ENCODE measurements at places on chromosomes 5 and 9. TPM values are rescaled to one million over a fixed set of nuclear protein-coding genes. Genes with fewer than 3 reads are reported as not detected.
A peak's percentile ranks its signal among the peaks of the same experiment; 100 is the strongest.

GRCh38 chr9:93656426-93657239 is 80.2 kb downstream of the PHF2 start:
- no peak overlapping the region for H3K27ac ChIP-seq
- no peaks in the 10 kb centered on the region for H3K36me3 ChIP-seq
- DNase-seq, result peak; percentile 23
- H3K4me3 ChIP-seq, result no peak overlapping the region
- no peaks in the 10 kb centered on the region for H3K27me3 ChIP-seq
- H3K4me1 ChIP-seq, result no peaks in the 10 kb centered on the region

GRCh38 chr9:108272349-108272899 is 583.4 kb downstream of the ACTL7B start:
- peak; percentile 36 for DNase-seq
- H3K4me3 ChIP-seq, result no peak overlapping the region
- H3K36me3 ChIP-seq, result no peaks in the 10 kb centered on the region
- peaks cover 2% of the 10 kb centered on the region for H3K4me1 ChIP-seq
- H3K27ac ChIP-seq, result peak overlapping the region; percentile 56
- no peaks in the 10 kb centered on the region for H3K27me3 ChIP-seq

DNA sequence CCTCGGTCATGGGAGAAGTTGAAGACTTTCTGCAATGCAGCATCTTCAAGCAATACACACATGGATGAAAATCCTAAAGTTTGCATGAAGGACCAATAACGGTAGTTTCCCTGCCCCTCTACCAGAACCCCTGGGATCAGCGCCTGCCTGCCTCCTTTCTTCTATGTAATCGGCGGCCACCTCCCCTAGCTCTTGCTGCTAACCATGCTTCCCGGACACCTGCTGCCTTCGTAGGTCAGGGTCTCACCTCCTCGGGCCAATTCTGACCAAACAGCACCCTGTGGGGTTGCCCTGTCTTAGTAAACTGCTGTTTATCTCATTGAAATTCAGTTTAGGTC is 388 bp upstream of the MED10 start:
- no peak overlapping the region for H3K27ac ChIP-seq
- no peaks in the 10 kb centered on the region for H3K36me3 ChIP-seq
- H3K4me1 ChIP-seq, result peaks cover 5% of the 10 kb centered on the region
- no peak for DNase-seq
- H3K27me3 ChIP-seq, result no peaks in the 10 kb centered on the region
- H3K4me3 ChIP-seq, result peak overlapping the region; percentile 68

The SLC25A48 gene
- not detected for total RNA-seq

The FAXDC2 gene
- total RNA-seq, result 20.9 TPM

DNA sequence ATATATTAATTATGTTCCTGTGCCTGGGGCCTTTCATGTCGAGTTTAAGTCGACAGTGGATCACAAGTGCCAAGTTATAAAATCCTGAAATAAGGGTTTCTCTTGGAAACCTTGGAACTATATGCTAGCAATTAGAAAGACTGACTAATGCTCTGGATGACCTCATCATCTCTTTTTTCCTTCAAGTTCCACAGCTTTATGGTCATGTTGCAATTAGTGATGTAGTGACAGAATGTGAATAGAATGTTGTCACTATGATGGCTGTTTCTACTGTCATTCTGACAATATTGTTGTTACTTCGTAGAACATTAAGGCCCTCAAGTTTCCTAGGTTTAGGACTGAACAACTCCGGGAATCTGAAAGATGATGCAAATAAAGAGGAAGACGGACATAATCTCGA is 368.0 kb upstream of the SEMA6A start:
- no peak for DNase-seq
- H3K4me3 ChIP-seq, result no peak overlapping the region
- no peaks in the 10 kb centered on the region for H3K36me3 ChIP-seq

DNA sequence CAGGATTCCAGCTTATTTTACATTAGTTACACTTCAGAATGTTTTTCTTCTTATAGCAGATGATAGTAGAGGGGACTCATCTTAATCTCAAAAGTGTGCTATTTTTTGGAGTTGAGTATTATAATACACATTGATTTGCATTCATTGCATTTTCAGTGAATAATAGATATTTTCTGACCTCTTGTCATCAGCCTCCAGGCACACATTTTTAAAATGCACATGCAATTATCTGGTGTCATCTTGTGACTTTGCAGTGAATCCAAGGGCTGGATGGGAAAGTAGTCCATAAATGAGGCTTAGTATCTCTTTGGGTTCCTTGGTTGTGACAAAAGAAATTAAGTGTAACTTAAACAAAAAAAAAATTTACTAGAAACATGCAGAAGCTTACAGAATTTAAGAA is 28.1 kb upstream of the POU4F3 start:
- DNase-seq, result no peak
- no peak overlapping the region for H3K27ac ChIP-seq
- H3K4me3 ChIP-seq, result no peak overlapping the region

GRCh38 chr9:111961575-111961974 is 65.0 kb downstream of the UGCG start:
- no peak overlapping the region for H3K4me3 ChIP-seq
- H3K36me3 ChIP-seq, result no peaks in the 10 kb centered on the region
- no peak for DNase-seq

- no peak for DNase-seq
- H3K4me3 ChIP-seq, result no peak overlapping the region
- H3K27ac ChIP-seq, result no peak overlapping the region
- H3K4me1 ChIP-seq, result no peaks in the 10 kb centered on the region
- no peaks in the 10 kb centered on the region for H3K36me3 ChIP-seq
Observed at GRCh38 chr9:30982301-30982700, 1402.1 kb upstream of the ACO1 start.

DNA sequence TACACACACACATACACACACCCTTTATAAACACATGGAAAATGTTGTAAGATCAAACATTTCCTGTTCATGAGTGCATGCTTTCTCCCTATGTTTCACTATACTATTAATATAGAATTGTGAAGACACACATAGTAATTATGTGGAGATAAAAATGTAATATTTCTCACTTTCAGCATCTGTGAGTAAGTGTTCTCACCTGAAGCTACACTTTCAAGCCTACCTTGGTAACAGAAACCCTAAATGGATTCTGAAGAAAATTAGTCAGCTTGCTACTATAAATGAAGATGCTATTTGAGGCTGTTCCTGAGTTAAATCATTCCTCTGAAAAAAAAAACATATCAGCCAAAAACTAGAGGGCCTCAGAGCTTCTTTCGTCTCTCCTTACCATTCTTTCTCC is 81.1 kb upstream of the GNA14 start:
- no peak for DNase-seq
- no peak overlapping the region for H3K27ac ChIP-seq
- no peaks in the 10 kb centered on the region for H3K27me3 ChIP-seq
- H3K36me3 ChIP-seq, result no peaks in the 10 kb centered on the region
- H3K4me3 ChIP-seq, result no peak overlapping the region
- H3K4me1 ChIP-seq, result no peaks in the 10 kb centered on the region

The TEX48 gene
- total RNA-seq, result not detected

DNA sequence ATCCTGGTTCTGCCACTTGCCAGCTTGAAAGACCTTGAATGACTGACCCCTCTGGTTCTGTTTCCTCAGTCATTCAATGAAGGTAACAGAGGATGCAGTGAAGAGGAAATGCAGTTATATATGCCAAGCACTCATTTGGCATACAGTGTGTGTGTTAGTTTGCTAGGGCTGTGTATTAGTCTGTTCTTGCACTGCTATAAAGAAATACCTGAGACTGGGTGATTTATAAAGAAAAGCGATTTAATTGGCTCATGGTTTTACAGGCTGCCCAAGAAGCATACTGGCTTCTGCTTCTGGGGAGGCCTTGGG is 8.6 kb upstream of the WHRN start:
- no peaks in the 10 kb centered on the region for H3K27me3 ChIP-seq
- no peaks in the 10 kb centered on the region for H3K36me3 ChIP-seq
- no peak overlapping the region for H3K27ac ChIP-seq
- no peak for DNase-seq
- no peak overlapping the region for H3K4me3 ChIP-seq

DNA sequence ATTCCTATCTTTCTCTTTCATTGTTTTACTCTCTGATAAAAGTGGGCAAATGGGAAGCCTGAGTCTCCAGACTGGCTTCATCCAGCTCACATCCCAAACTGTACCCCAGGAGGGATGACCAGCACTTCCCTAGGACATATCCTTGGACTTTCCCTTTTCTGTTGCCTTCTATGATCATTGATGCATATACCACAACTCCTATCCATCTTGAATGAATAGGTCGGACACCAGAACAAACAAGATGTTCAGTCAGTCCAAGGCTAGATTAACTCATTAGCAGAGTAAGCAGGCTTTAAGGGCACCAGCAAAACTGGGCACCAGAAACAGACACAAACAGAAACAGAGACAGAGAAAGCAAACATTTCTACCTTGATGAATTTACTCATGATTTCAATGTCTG is 159.1 kb upstream of the RGMB start:
- no peak for DNase-seq
- no peaks in the 10 kb centered on the region for H3K27me3 ChIP-seq
- no peaks in the 10 kb centered on the region for H3K4me1 ChIP-seq
- no peak overlapping the region for H3K4me3 ChIP-seq
